ENCODE measurements at places on chromosomes 6 and 20.
A peak's percentile ranks its signal among the peaks of the same experiment; 100 is the strongest.

- no peak for DNase-seq
Observed at GRCh38 chr20:22818636-22819035, 216.5 kb upstream of the SSTR4 start.

DNA sequence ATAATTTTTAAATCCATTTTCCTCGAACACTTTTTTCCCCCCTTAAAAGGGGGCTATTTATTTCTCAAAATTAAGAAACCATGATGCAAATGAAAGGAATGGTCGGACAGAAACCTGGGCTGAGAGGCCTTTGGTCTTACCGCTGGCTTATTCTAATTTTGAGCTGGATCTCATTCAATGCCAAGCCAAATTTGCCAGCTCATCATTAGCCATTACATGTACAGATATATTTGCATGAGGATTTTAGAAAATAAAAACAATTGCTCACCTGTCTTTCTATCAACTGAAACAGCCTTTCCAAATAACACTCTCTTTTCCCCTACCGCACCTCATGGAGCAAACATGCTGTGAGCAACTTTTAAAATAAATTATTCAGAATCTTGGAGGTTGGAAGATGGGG is 219.5 kb upstream of the DTNBP1 start:
- no peak for DNase-seq

DNA sequence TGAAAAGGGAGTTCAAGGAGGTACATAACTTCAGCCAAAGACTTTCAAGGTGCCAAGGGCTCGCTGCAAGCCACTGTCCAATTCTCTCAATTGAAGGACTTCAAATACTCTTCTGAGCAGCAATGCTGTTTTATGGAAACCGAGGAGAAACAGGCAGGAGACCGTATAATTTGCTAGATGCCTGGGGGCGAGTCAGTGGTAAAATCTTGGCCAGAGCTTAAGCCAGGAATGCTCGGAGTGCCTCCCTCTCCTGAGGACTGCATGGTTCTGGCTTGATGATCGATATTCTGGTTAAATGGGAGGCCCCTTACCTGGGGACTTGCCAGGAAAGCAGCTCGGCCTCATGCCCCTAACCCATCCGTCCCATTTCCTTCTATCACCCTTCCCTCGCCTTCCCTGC is 35.8 kb upstream of the NOP56 start:
- no peak for DNase-seq

GRCh38 chr6:170279977-170280688 is 10.7 kb downstream of the DLL1 start:
- DNase-seq = peak; percentile 82

GRCh38 chr6:17036065-17036393 is 65.8 kb upstream of the STMND1 start:
- peak; percentile 24 for DNase-seq

DNA sequence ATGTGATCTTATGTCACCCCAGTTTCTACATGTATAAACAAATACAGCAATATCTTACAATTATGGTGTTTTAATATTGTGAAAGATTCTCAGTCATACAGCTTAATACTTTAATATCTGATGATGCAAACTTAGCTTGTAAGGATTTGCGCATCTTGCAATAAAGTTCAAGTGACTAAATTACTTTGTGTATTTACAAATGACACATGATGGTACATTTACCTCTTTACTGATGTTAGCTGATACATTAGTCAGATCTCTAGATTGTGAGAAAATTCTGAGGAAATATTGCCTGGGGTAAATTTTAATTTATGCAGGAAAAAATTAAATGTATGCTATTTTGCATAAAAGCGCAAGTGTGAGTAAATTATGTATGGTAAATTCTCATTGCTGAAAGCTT is 418.8 kb upstream of the MMS22L start:
- DNase-seq = no peak

- no peak for DNase-seq
Observed at GRCh38 chr6:72245565-72245964, 359.2 kb downstream of the RIMS1 start.

- no peak for DNase-seq
Observed at GRCh38 chr6:72936766-72937559, 288.3 kb downstream of the KHDC1L start.

DNA sequence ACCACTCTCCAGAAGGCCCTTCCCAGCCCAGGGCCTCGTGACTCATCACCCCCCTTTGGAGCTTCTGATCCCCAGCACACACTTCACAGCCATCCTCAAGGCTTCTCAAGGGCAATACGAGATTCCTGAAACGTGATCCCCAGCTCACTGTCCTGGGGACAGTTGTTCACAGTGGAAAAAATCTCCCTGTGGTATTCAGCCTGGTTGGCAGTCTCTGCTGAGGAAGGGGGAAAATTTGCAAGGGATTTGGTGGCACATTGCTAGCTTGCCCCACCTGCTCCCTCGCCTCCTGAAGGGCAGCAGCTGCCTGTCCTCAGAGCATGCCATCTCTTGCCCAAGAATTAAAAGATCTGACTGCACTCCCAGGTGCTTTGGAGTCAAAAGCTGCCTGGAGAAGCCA is 20.7 kb upstream of the PKHD1 start:
- DNase-seq = no peak

- no peak for DNase-seq
Observed at GRCh38 chr6:23013776-23014175, 444.4 kb downstream of the HDGFL1 start.

GRCh38 chr20:23151008-23151703 is 65.0 kb upstream of the CD93 start:
- no peak for DNase-seq

DNA sequence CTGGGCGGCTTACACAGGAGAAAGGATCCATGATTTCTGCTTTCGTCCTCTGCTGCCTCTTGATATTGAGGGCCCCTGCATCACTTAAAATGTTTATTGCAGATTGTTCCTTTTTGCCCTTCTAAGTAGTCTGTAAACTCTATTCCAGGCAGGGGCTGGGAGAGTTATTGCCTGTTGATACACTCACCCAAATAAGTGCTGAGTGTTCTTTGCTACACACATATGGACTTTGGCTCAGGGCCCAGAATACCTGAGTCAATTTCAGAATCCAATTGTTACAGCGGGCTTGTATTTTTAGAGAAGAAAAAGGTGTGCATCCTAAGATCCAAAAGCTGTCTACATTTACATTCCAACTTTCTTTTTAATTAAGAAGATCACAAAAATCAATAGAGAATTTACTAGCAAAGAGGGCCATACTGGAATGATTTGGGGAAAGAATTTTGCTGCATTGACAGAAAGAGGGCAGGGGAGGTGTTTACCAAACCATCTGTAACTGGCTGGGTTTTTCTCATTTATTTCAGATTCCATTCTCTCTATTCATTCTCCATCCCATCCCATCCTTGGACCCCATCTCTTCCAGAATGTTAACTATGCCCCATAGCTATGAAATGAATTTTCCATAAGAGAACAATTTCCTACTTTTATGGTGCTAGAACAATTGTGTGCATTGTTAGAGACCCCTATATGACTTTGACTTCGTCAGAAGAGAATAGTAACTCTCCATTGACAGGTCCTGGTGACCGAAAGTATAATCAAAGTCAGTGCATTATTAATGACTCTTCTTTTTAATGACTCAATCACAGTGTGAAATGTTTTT is 959.9 kb upstream of the FLRT3 start:
- DNase-seq = no peak

DNA sequence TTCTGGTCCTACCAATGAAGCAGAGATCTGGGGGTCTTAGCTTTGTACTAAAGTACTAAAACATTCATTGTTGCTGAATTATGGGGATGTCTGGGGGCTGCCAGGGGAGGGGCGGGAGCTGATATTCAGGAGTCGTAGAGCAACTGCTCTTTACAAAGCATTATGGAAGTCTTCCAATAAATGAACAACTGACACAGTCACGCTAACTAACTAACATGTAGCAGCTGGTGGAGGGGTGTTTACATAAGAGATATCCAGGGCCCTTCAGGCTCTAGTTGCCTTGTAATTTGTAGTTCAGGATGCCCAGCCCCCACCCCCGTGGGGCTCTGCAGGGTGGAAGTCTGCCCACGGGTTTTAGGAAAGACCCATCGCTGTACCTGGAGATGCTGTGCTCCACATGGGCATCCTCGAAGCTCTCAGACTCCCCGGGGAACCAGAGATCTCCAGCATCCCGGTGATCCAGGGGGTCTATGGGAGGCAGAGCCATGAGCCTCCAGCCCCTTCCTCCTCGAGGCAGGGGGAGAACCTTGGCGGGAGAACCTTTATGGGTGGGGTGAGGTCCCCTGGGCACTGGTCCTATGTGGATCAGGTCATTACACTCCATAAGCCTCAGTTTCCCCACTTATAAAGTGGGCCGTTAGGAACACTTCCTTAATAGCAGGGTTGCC is 3.4 kb downstream of the TREM2 start:
- no peak for DNase-seq

- DNase-seq = no peak
Observed at GRCh38 chr6:81814370-81815076, 62.0 kb upstream of the TENT5A start.

DNA sequence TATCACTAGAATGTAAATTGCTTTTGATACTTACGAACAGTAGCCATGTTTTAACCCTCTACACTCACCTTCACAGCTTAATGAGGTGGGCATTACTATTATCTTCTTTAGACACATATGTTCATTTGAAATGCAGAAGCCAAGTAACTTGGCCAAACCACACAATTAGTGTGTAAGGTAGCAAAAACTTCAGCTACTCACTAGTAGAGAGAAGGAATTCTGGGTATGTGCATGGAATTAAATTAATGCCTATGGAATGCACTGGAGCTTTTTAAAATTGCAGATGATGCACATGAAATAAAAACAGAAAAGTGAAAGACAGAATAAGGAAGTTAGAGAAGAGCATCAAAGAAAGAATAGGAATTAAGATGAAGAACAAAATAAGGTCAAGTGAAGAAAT is 494.0 kb downstream of the ADGRB3 start:
- DNase-seq = no peak

DNA sequence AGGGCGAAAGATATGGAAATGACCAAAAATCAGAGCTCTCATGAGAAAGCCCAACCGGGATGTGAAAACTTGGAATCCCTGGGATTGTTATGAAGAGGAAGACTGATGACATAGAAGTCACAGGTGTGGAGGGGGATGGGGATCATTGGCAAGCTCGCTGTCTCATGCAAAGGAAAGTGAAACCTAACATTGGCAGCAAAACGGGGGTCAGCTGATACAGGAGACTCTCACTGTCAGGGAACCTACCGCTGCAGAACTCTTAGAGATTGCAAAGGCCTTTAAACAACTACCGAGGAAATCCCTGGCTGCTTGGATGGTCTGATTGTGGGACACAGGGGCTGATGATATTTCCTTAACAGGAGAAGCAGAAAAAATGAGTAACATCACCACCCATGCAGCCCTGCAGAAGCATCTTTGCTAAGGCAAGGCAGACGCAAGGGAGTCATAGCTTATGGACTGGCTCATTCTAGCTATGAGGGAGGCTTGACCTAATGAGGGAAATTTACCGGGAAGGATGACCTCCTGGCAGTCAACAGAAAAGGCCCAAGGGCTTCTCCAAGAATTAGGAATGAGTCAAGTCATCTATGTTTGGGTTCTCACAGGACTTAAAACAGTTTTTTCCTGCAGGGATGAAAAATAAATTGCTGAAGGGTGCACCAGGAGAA is 7.0 kb downstream of the MUC21 start:
- DNase-seq = no peak

Data from transverse colon (tissue), 4 donors.